ENCODE measurements at places on chromosomes 4 and X.

DNA sequence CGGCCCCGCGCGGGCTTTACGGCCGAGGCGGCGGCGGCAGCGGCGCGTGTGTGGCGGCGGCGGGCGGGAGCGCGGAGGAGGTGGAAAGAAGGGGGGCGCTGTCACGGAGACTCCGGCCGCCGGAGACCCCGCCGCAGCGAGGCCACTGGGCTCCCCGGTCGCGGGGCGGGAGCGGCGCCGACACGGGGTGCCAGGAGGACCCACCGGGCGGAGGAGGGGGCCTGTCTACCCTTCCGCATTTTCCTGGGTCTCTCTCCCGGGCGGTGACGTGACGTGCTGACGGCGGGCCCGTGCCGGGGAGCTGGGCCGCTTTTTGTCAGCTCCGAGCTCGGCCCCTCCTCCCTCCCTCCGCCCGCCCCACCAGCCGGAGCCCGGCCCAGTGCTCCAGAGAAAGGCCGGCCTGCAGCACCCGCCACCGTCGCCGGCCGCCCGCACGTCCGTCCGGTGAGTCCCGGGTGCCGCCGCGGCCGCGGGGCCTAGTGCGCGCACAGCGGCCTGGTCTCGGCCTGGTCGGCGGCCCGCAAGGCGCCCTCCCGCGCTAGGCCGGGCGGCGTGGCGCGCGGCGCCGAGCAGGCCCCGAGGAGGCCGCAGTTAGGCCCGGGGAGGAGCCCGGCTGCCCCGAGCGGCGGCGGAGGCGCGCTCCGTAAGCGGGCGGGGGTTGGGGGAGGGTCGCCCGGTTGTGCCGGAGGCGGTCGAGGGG is at the start of gene ZFX:
Gene ZFX (plus strand): TSS at position 379 of the 700 bp plus-strand sequence. CDS start 23,014 bp downstream, outside the sequence.
- peak; percentile 41 for DNase-seq

DNA sequence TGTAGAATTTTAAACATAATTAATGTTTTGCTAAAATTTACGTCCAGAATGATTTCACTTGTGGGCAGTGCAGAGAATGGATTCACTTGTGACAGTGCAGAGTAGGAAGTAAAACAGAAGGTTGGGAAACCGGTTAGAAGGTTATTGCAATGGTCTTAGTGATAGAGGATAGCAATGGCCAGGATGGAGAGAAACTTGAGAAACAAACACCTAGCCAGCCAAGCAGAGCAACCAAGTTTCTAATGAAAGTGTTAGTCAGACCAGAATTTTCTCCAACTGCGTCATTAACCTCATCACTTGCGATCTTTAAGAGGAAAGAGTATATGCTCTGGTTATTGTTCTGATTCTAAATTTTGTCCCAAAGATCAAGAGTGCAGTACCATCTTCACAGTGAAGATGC is 50.0 kb upstream of the TBC1D9 start:
- DNase-seq: no peak

- no peak for DNase-seq
These were observed 5.3 kb upstream of the FHIP1A start for GRCh38 chr4:151403656-151404055.

DNA sequence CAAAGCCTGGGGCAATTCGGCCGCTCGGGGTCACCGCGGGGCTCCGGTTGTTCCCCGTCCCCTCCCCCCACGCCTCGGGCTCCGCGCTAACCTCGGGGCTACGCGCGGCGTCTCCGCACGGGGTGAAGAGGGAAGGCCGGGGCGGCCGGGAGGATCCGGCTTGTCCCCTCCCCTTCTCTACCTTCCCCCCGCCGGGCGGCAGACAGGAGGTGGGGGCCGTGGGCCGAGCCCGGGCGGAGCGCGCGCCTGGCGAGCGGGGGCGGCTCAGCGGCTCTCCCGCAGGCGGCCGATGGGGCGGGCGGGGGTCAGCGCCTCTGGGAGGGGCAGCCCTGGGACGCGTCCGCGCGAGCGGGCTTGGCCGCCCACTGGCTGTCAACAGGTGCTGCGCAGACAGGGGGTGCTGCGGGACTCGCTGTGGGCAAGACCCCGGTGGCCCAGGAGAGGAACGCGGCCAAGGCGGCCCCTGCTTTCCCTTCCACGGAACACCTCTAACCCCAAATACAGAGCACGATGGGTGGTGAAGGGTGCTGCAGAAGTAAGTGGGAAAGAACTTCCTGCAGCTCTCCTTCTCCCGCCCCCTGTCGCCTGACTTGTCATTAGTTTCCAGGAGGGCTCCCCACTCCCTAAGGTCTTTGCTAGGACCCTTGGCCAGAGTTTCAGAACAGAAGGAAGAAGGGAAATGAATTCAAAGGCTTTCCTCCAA is at the start of gene PDGFC:
Gene PDGFC (minus strand): TSS at position 124 of the 703 bp plus-strand sequence. CDS start 896 bp downstream, outside the sequence.
- no peak for DNase-seq

- no peak for DNase-seq
These were observed 9.6 kb downstream of the ZAR1 start for GRCh38 chr4:48499551-48500066.

DNA sequence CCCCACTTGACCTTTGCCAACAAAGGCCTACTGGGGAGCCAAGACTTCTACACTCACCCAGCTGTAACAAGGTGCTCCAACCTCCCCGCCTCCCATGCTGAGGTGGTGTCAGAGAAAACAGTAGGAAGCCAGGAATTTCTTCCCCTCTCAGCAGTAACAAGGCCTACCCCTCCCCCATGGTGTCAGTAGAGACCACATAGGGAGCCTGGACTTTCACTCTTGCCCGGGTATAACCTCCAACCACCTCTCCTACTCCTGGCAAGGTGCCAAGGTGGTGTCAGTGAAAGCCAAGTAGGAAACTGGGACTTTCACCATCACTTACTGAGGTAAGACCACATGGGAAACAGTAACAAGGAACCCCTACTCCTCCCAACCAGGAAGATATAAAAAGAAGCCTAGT is 93.1 kb downstream of the SLC16A2 start:
- DNase-seq: no peak

- DNase-seq: no peak
These were observed 49.1 kb downstream of the APOOL start for GRCh38 chrX:85052636-85053343.

- no peak for DNase-seq
These were observed 277.7 kb downstream of the NR3C2 start for GRCh38 chr4:148164557-148164956.

DNA sequence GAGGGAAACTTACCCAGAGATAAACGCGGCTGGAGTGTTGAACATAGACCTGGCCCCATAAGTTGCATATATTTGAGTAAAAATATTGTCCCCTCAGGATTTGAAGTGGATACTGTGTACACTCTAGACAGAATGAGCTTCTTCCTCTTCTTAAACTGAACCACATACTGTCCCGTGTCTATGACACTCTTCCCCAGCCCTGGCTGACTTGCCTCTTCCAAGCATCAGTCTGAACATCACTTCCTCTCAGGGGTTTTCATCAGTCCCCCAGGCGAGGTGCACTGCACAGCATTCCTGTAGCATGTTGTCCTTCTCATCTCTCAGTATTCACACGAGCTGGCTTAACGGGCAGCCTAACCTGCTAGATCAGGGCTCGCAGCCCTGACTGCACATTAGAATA is 80.5 kb upstream of the TMEM150C start:
- no peak for DNase-seq

DNA sequence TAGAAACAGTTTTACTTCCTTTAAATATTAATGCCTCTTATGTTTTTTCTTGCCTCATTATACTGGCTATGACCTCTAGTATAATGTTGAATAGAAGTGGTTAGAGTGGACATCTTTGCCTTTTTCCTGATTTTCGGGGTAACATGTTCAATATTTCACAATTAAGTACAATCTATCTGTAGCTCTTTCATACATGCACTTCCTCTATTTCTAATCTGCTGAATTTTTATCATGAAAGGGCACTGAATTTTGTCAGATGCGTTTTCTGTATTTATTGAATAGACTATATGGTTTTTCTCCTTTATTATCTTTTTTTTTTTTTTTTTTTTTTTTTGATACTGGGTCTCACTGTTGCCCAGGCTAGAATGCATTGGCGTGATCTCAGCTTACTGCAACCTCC is 29.0 kb downstream of the MECP2 start:
- no peak for DNase-seq

GRCh38 chr4:6229095-6229494 is 28.7 kb upstream of the JAKMIP1 start:
- DNase-seq: no peak

GRCh38 chr4:107243141-107243781 is 207.1 kb upstream of the DKK2 start:
- DNase-seq: no peak

DNA sequence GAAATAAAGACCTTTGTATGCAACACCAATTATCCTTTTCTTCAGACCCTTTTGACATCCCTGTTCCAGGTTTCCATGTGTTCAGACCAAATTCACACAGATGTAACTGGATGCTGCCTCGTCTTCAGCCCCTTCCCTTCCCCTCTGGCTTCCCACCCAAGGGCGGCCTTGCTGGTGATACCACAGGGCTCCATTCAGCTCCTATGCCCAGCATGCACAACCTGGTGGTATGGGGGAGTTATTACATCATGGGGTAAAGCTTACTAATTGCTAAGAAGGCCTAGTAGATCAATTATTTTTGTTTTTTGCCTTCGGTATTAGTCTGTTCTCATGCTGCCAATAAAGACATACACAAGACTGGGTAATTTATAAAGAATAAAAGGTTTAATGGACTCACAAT is 317.0 kb upstream of the CXXC4 start:
- DNase-seq: no peak

Data from stimulated activated CD8-positive, alpha-beta memory T cell treated with anti-CD3 and anti-CD28 coated beads, Interleukin-2, amount 100 ng/mL, for 1 hour (primary cell).